ENCODE measurements at places on chromosomes 6 and 20.
A peak's percentile ranks its signal among the peaks of the same experiment; 100 is the strongest.

- DNase-seq, result no peak
These were observed 168.3 kb downstream of the FAXC start for GRCh38 chr6:99181174-99181573.

DNA sequence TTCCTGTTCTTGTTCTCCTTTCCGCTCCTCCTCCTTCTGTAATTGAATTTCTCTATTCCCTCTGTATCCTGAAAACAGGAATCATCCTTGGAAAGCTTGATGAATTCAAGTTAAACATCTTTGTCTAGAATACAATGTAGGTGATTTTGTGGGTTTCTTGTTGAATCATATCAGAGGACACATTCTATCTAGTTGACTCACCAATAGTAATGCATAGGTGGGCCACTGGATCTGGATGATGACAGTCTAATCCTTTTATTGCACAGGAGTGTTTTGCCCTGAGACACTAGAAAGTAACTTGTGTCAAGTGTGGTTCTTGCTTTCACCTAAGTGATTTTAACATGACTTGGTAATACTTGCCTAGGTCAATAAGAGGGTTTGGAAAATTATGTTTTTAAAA lies 164.3 kb downstream of the RFPL4B start:
- no peak for DNase-seq

DNA sequence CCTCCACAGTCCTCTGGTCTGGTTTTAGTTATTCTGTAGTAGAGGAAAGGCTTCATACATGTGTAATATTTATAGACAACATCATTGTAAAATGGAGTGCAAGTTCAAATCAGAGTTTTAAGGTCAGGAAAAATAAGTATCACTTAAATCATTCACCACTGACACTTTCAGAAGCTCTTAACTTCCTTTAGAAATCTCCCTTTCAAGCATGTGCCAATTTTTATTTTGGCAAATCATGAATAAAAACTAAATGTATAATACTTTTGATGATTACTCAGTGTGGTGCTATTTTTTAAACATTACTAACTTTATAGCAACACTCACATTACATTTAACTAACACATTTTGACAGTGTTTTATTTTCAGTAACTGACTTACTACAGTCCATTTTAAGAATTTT lies 112.2 kb downstream of the OGFRL1 start:
- no peak for DNase-seq

GRCh38 chr6:121627761-121628160 lies 192.3 kb downstream of the GJA1 start:
- no peak for DNase-seq

DNA sequence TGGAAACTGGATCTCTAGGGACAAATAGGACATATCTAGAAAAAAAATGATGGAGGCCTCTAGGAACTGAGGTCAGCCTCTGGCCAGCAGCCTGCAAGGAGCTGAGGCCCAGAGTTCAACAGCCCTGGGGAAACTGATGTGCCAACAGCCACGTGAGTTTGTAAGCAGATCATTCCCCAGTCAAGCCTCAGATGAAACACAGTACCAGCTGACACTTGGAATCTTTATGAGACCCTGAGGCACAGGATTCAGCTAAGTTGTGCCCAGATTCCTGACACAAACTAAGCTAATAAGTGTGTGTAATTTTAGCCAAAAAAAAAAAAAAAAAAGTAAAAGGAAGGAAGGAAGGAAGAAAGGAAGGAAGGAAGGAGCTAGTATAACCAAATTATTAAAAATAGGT lies 1059.8 kb upstream of the MAP3K7 start:
- no peak for DNase-seq

GRCh38 chr6:53679446-53679933 lies 13.9 kb upstream of the KLHL31 start:
- DNase-seq, result peak; percentile 48

DNA sequence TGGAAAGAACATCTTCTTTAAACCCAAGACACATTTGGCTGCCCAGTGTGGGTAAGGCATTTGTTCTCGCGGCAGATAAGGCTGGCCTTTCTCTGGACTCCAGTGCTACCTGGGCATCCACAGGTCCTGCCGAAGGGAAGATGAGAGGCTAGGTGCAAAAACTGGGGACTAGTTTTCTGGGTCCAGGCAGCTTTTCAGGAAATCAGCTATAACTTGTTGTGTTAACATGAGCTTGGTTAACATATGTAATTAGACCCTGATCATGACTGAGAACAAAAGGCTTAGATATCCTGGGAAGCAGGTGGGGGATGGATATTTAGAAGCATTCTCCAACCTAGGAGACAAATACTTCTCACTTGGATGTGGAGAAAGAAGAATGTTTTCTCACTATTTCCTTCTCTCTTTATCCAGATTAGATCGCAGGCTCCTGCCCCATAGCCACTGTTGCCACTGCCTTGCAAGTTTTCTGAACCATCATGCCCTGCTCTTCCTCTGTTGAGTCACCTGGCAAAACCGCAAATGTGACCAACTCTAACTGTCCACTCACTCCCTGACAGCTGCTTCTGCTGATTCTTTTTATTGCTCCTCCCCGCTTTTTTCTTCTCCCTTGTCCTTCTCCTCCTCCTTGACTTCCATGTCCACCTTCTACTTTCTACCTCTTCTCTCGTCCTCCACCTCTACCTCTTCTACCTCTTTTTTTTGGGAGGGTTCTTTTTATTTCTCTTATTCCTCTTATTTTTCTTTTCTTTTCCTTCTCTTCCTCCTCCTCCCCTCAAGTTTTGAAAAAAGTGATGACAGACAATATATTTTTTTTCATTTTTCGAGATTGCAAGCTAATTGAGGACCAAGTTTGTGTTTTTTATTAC lies 258.1 kb downstream of the UTRN start:
- peak; percentile 48 for DNase-seq

- no peak for DNase-seq
These were observed 108.7 kb upstream of the CNKSR3 start for GRCh38 chr6:154619146-154619545.

DNA sequence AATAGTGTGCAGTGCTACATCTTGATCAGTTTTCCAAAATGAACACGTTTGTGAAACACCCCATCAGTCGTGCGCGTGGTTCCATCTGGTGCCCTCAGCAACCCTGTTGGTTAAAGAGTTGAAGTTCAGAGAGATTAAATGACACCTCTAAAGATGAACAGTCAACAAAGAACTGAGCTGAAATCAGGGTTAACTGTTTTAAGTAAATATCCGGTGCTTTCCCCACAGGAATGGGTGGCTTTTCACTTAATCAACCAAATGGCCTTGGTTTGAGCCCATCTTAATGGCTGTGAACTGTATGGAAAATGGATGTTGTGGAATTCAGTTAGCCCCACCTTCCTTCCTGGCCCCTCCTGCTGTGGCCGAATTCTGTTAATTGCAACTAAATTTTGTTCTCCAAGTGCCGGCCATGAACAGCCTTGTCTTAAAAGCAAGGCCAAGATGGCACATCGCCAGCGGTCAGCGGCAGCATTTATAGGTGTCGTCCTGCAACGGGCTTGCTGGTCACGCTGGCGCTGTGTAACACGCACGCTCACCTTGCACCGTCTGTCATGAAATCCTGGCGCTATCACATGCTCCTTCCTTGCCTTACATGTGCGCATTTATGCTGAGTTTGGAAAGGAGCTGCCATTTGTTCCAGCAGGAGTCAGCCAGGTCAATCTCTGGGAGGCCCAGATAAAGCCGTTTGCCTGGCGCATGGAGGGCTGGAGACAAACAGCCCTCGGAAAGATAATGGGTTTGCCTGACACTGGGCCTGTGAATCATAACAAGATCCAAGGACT lies 164.5 kb downstream of the ERMARD start:
- DNase-seq, result no peak

DNA sequence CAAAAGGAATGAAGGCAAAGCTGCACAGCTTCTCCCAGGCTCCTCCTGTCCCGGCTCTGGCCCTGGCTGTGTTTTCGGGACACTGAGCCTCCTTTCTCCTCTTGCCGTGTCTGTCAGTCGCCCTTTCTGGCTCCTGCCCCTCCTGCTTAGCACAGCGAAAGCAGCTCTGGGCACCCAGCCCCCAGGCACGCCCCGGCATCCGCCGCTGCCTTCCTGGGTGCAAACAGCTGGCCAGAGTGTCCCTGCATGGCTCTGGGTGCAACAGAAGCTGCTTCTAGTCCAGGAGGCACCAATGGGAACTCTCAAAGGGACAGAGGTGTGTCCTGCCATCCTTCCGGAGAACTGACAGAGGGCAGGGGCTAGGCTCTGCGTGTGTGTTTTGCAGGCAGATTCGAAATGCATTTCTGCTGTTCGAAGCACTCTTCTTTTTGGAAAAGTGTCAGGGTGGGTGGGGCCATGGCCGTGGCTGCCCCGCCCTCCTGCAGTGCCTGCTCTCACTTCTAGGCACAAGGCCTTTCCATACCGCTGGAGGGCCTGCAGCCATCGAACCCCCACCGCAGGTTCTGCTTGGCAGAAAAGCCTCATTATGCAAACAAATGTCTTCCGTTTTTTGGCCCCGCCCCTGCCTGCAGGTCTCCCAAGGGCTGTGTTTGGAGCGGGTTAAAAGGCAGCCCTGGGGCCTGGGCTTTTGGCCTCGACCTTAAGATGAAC lies 15.5 kb downstream of the COL9A3 start:
- DNase-seq, result no peak

DNA sequence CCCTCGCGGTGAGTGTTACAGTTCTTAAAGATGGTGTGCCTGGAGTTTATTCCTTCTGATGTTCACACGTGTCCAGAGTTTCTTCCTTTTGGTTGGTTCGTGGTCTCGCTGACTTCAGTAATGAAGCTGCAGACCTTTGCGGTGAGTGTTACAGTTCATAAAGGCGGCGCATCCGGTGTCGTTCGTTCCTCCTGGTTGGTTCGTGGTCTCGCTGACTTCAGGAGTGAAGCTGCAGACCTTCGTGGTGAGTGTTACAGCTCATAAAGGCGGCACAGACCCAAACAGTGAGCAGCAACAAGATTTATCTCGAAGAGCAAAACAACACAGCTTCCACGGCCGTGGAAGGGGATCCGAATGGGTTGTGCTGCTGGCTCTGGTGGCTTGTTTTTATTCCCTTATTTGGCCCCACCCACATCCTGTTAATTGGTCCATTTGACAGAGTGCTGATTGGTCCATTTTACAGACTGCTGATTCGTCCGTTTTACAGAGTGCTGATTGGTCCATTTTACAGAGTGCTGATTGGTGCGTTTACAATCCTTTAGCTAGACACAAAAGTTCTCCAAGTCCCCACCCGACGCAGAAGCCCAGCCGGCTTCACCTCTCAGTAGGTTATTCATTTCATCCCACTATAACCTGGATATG lies 48.2 kb upstream of the ARG1 start:
- DNase-seq, result no peak

GRCh38 chr20:50003253-50003656 lies 20.5 kb downstream of the SNAI1 start:
- DNase-seq, result no peak

DNA sequence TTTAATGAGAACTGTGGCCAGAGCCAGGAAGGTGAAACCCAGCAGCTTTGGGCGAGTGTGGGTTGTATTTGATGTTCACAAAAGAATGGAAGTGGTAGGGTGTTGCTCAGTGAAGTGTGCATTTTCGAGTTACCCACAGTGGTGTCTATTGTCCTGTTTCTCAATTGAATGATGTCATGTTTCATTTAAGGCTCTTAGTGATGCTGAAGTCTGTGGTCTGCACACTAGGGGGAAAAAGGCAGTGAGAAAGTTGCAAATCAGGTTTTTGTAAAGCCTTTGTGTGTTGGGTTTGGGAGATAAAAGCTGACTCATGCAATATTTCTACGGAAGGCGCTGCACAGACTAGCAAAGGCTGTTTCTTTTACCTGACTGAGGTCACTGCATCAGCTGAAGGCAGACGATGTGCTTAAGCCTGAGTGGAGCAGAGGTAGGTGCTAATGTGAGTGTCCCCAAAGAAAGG lies 121.1 kb downstream of the PLEKHG1 start:
- no peak for DNase-seq

DNA sequence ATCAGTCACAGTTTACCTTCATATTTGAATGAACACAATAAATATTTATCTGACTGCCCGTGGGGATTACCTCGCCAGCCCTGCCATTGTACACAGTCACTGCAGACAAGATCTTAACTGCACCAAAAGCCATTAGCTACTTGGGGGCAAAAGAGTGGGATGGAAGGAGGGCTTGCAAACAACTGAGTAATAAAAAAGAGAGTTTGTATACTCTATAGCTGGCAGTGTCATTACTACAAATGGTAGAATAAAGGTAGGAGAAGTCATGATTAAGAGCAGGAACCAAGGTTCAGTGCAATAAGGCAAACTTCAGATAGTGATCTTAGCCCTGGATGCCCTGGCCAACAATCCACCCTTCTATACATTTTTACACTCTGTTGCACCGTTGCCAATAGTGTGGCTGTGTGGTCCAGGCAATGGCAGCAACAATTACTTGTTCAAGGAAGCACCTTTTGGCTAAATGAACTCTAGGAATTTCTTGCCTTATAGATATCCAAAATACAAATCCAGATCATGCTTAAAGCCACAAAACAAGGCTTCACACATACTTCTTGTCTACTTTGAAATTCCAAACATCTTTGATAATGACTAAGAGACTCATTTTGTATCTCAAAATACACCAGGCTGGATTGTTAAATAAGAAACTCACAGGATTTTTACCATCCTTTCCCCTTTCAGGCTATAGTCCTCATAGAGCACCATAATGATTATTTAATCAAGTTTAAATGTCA lies 955.4 kb upstream of the ADGRB3 start:
- DNase-seq, result no peak

DNA sequence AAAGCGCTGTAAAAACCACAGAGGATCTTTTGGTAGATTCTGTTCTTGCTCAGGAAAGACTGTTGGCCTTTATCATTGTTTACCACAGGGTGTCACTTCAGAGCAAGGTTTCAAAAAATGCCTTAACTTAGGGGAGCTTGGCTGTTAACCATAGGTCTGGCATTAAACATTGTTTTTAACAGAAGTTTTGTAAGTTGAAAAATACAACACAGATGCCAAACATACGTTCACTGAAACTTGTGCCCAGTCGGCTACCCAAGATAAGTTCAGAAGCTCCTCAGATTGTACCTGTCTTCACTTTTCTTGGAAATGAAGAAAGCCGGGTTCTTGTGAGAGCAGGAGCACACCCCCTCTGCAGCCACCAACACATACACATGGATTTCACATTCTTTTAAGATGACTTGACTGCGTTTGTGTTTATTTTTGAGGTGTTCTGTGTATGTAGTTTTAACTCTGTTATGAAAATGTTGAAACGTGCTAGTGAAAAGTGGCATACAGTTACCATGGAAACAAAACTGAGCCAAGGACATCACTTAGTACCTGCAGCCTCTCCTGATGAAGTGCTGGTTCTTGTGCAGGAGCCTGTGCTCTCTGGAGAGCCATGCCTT lies 64.9 kb downstream of the SYCP2L start:
- peak; percentile 53 for DNase-seq

GRCh38 chr6:131212024-131212423 lies 76.8 kb downstream of the AKAP7 start:
- no peak for DNase-seq

- no peak for DNase-seq
These were observed 135.5 kb downstream of the LRRC1 start for GRCh38 chr6:53930330-53930729.

DNA sequence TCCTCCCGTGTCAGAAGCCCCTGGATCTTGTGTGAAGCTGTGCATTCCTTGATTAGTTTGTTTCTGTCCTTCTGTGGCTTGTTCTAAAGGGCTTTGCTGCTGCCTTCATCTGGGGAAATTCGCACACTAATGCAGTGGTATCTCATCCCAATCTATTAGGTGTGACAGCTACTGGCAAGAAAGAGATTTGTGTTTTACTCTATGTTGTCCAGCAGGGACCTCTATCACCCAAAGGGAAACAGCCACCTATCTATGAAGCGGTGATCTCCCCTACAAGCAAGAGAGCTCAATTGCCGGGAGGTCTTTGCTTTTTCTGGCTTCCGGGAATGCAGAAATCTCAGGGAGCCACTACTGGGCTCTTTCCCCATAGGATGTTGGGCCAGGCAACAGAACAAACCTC lies 151.8 kb downstream of the NRN1 start:
- no peak for DNase-seq

GRCh38 chr6:158361961-158362669 lies 49.9 kb downstream of the TULP4 start:
- DNase-seq, result no peak
